ENCODE measurements at places on chromosomes 11 and 22.
A peak's percentile ranks its signal among the peaks of the same experiment; 100 is the strongest.

- DNase-seq: no peak
Measured at GRCh38 chr11:82720267-82721065, 13.2 kb downstream of the FAM181B start.

- no peak for DNase-seq
Measured at GRCh38 chr11:76598426-76598839, 72.1 kb downstream of the LRRC32 start.

- no peak for DNase-seq
Measured at GRCh38 chr22:31040542-31041398, 40.3 kb upstream of the SMTN start.

- DNase-seq: no peak
Measured at GRCh38 chr11:34565417-34566207, 52.0 kb upstream of the ELF5 start.

DNA sequence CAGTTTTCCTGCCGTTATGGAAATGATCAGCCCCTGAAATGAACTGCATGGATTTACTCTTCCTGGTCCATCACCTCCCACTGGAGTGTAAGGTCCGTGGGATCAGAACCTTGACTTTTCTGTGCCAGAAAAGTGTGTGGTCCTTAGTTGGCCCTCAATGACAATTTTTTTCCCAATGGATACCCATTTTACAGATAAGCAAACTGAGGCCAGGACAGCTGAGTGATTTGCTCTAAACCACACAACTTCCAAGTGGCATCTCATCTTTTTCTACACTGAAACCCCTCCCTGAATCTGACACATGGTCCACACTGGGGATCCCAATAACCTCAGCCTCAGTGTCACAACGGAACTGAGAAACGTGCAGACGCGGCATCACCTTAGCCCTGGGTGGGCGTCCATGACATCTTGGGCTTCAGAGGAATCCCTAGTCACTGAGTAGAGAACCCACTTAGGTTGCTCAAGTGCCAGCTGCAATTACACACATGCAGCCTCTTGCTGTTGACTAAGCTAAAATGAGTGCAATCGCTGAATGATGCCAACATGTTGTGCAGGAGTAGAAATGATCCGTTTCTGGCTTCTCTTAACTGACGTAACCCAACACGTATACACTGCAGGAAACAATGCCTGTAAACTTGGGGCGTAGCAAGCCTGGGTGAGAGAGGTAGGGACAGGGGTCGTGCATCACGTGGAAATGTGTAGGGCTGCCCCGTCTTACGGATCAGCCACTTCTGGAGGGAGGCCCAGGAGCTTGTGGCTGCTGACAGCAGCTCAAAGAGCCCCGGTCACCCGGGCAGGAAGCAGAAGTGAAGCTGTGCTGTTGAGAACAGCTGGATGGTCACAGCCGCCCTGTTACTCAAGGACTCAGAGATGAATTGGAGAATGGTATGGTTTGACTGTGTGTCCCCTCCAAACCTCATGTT lies 136.3 kb downstream of the SHANK2 start:
- no peak for DNase-seq

DNA sequence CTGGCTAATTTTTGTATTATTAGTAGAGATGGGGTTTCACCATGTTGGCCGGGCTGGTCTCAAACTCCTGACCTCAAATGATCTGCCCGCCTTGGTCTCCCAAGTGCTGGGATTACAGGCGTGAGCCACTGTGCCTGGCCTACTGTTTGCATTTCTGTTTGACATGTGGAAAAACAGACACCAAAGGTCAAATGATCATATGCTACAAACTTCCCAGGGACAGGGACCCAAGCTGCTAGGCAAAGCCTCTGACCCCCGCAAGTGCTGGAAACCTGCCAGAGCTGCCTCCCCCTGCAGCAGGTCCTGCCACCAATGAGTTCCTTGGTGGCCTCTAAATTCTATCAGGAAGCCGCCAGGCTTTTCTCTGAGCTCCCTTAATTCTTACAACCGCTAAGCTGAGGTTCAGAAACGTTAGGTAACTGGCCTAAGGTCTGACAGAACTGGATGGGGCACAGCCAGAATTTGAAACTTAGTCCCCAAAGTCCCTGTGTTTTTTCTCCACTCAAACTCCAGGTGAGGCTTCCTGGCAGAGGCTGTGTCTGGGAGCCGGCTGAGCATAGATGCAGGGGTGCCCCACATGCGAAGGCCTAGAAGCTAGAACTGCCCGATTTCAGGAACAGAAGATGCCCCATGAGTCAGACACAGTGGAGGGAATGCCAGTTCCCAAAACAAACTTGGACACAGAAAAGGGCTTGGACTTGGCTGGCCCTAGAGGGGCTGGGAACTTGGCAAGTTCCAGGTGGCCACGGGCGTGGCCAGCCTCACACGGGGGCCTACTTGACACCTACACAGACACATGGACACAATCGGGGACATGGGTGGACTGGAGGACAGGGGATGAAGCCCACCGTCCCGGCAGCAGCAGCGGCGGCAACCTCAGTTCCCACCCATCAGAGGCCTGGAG lies 7.4 kb downstream of the CSNK1E start:
- no peak for DNase-seq

GRCh38 chr11:131745405-131745804 lies 375.0 kb downstream of the NTM start:
- DNase-seq: no peak

DNA sequence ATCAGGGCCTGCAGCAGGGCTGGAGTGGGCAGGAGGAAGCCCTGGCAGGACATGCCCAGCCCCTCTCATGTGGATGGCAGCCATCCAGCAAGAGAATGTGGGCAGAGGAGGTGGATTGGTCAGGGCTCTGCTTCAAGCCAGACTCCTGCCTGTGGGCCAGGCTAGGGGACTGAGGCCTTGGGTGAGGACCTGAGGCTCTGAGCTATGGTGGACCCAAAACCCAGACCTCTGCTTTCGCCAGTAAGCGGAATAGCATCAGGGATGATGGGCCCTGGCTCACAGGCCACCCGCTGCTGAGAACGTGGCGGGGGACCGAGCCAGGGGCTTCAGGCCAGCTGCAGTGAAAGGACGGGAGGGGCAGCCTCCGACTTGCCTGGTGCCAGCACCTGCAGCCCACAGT lies 57.4 kb downstream of the LINC01488 start:
- DNase-seq: no peak

- DNase-seq: no peak
Measured at GRCh38 chr11:86003654-86004053, 65.2 kb downstream of the PICALM start.

DNA sequence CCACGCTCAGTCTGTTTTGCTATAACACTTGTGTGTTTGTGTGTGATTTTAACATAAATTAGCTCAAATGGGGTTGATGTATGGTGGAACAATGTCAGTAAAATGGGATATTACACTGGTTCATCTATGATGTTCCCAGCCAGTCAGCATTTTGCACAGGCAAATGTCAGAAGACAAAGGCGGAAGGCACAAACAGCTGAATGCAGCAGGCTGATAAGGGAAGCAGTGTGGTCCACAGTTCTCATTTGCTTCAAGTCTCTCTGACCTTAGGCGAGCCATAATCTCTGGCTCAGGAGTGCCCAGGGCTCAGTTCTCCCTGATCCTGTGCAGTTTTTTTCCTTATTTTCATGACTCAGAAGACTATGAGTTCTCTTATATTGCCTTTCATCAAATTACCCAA lies 102.7 kb downstream of the FAR1 start:
- DNase-seq: no peak

DNA sequence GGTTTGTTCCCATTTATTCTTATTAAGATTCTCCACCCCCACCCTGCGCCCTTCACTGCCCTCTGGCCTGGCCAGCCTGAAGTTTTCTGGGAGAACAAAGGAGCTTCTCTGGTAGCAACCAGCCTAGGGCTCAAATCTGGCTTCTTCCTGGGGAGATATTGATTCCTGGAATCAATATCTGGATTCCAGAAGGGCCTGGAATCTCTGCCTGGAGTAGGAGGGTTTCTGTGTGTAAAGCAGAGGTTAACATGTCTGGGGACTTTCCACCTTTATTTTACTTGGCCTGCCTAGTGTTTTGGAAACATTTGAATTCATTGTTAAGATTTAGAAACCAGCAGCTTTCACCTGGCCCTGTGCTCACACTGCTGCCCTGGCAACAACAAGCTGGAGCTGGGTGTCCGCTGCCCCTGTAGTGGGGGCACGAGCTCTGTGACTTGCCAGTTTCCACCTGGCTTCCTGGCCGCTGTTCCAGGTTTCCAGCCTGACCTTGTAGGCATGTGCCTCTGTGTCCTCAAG lies 5.5 kb downstream of the C11orf91 start:
- no peak for DNase-seq

- DNase-seq: no peak
Measured at GRCh38 chr11:100546714-100547113, 140.4 kb upstream of the ARHGAP42 start.

DNA sequence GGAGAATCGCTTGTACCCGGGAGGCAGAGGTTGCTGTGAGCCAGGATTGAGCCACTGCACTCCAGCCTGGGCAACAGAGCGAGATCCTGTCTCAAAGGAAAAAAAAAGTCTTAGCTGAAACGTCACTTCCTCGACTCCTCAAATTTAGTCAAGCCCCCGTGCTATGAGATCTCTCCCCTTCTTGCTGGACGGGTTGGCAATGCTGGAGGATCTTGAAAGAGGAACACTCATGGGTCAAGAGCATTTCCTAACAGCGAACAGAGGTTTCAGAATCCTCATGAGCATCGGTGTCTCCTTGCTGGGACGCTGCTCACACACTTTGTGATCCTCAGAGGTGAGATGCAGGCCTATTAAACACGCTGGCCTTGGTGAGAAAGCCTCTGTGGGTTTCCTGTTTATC lies 35.9 kb downstream of the APOL3 start:
- no peak for DNase-seq

- no peak for DNase-seq
Measured at GRCh38 chr22:38346506-38346905, 29.3 kb upstream of the CSNK1E start.

DNA sequence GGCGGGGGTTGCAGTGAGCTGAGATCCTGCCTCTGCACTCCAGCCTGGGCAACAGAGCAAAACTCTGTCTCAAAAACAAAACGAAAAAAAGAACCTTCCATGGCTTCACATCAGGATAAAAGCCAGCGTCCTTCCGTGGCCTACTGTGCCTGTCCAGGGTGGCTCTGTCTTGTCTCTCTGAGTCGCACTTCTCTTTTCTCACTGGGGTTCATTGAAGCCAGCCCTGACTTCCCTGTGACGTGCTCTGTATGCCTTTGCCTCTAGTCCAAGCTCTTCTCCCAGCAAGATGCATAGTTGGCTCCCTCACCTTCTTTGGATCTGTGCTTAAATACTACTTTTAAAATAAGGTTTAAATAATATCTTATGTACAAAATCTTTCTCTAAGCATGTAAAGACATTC lies 11.6 kb downstream of the ATXN10 start:
- no peak for DNase-seq

GRCh38 chr11:60931917-60932316 lies 7.7 kb downstream of the TMEM132A start:
- DNase-seq: no peak

DNA sequence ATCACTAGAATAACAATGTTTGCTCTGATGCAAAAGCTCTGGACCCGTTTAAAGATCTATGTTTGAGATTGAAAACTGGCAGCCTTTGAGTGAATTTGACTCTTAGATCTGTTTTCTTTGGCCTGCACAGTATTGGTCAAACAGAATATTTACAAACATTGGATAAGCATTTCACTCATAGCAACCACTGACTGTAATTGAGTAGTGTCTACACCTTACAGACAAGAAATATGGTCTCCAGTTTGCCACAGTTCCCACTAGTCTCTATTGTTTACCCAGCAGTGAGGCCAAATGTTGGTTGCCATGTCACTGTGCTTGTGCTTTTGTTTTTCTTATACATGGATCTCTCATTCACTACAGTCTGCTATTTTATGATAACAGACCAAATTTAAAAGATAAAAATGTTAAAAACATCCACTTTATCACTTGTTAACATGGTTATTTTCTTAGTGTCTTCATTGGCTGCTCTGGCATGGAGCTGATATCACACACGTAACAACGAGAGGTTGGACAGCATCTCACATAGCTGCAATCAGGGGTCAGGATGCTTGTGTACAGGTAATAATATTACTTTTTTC lies 12.2 kb downstream of the ANKRD42 start:
- no peak for DNase-seq

- no peak for DNase-seq
Measured at GRCh38 chr11:8097062-8097461, 16.1 kb downstream of the TUB start.

DNA sequence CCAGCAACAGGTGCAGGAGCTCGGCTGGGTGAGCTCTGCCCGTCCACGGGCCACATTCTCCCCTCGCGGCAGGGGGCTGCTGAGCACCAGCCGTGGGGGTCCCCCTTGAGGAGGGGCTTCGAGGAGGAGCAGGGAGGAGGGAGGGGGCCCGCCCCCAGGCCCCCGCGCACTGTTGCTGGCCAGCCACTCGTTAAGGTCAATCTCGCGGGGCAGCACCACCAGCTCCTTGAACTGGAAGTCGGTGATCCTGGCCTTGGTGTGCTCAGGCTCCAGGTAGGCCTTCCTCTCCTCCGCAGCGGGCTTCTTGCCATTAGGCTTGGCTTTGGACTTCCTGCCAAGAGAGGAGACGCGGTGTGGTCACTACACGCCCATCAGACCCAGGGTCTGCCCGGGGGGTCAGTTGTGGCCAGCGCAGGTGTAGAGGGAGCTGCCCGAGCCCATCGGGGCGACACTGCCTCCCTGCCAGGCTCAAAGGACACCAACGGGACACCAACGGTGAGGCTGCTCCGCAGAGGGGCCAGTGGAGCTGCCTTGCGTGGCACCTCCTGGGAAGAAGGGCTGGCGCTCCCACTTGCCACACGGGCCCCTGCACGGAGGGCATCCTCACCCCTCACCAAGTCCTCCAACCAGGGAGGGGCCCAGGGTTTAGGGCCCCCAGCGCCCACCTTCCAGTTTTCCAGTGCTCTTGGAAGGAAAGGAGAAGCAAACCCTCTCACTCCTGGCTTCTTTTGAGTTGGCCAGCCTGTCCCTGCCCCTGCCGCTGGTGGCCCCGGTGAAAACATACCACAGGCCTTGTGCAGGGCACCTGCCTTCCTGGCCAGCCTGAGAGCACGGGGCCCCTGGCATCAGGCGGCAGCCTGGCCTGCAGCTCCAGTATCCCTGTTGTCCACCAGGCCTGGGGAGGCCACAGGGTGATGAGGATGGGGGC lies 5.8 kb downstream of the MOB2 start:
- no peak for DNase-seq

- DNase-seq: no peak
Measured at GRCh38 chr22:49107961-49108530, 719.6 kb downstream of the BRD1 start.

- no peak for DNase-seq
Measured at GRCh38 chr11:111954154-111954553, 17.0 kb downstream of the DIXDC1 start.

DNA sequence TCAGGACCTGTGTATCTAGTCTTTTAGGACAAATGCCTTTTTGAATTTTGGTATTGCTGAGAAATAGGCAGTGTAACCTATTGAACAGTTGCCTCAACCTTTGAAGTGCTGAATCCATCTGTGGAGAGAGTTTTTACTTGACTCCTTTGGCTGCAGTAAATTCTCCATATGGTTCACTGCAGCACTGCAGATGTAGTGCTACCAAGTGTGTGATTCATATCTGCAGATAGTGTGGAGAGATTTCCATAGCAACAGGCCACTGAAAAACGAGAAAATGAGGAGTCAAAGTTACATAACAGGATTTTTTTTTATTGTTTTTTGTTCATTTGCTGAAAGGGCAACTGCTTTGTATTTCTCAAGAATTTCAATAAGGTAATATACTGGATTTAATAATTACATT lies 356.1 kb downstream of the RAB38 start:
- peak; percentile 6 for DNase-seq

GRCh38 chr11:30740091-30740490 lies 153.9 kb upstream of the MPPED2 start:
- no peak for DNase-seq

All from GM04504 (cell line).